ENCODE measurements at places on chromosomes 12 and 14.
A peak's percentile ranks its signal among the peaks of the same experiment; 100 is the strongest.

- no peak for DNase-seq
Measured at GRCh38 chr12:47991106-47992061, 12.9 kb downstream of the COL2A1 start.

GRCh38 chr14:97413966-97414717 is 617.0 kb downstream of the VRK1 start:
- no peak for DNase-seq

- no peak for DNase-seq
Measured at GRCh38 chr12:122958198-122958888, 7.9 kb downstream of the ABCB9 start.

- DNase-seq, result peak; percentile 99
Measured at GRCh38 chr14:23286020-23286901, at the start of gene HOMEZ. HOMEZ (minus strand) TSS chr14:23286132; CDS start chr14:23285952, 180 bp downstream.

- no peak for DNase-seq
Measured at GRCh38 chr14:62017651-62018230, 255.5 kb downstream of the SNAPC1 start.

DNA sequence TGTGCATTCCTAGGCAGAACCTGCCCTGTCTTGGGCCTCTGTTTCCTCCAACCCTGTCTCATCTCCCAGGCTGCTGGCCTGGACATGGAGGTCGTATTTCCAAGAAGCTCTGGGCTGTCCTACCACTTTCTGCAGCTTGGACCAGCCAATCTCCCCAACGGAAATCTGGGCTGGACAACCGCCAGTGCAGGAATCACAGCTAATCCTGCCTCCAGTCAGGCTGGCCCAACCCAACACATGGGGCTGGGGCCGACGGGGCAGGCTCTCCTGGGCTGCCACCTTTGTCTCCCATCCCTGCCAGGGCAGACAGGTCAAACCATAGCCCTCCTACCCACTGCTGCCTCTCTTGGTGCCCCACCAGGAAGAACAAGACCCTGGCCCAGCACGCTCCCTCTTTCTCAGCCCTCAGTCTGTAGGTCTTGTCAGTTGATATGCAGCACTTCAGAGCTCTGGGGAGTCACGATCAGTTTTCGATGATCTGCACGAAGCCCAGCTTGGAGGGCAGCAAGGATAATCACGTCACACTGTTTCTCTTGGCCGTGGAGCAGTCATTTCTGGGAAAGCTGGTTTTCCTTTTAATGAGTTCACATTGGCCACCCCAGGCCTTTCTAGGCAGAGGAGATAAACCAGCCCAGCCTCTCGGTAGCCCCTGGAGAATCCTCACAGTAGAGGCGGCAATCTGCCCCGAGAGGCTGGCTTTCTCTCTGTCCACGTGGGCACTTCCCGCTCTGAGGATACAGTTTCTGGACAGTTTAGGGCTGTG is 195.2 kb upstream of the PRMT8 start:
- DNase-seq, result no peak

GRCh38 chr12:27541031-27541719 is 17.2 kb downstream of the PPFIBP1 start:
- no peak for DNase-seq

GRCh38 chr12:118103601-118104382 is at the start of gene VSIG10:
VSIG10 (minus strand) TSS chr12:118104011; CDS start chr12:118103671, 340 bp downstream.
- peak; percentile 19 for DNase-seq

GRCh38 chr12:20194171-20194570 is 174.2 kb upstream of the PDE3A start:
- DNase-seq, result no peak

DNA sequence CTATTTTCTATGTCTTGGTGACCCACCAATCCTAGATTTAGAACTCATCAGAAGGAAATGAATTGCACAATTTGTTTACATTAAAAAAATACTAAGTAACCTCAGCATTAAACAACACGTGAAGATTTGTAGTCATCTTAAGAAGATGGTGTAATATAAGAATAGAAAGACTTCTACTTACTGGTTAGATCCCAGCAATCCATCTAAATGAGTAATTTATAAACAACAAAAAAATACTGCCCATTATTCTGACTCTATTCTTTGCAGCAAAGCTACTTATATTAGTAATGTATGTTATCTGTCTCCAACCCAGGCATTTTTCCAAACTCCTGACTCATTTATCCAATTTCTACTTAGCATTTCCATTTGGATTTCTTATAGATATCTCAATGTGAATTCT is 67.8 kb downstream of the CD163L1 start:
- DNase-seq, result no peak

GRCh38 chr12:53596920-53597363 is 29.2 kb downstream of the ATF7 start:
- DNase-seq, result no peak

GRCh38 chr12:126944684-126945083 is 1322.3 kb upstream of the TMEM132C start:
- no peak for DNase-seq

DNA sequence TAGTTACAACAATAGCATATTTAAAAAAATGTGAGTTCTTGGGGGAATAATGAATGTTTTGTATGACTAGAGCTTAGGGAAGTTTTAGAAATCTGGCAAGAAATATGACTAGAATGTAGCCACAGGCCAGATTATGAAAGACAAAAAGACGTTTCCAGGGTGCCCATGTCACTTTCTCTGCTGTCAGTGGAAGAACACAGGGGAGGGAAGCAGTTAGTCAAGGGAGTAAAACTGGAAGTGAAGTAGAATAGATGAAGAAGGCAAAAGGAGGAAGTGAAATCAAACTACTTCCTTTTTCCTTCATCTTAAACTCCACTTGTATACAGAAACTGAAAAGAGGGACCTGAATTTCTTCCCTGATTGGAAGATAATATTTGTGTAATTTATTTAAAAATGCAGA is 81.2 kb upstream of the ATP2B1 start:
- DNase-seq, result no peak

- no peak for DNase-seq
Measured at GRCh38 chr12:113306382-113306781, 28.5 kb downstream of the SLC8B1 start.

GRCh38 chr12:65204886-65205525 is 35.6 kb downstream of the LEMD3 start:
- no peak for DNase-seq

DNA sequence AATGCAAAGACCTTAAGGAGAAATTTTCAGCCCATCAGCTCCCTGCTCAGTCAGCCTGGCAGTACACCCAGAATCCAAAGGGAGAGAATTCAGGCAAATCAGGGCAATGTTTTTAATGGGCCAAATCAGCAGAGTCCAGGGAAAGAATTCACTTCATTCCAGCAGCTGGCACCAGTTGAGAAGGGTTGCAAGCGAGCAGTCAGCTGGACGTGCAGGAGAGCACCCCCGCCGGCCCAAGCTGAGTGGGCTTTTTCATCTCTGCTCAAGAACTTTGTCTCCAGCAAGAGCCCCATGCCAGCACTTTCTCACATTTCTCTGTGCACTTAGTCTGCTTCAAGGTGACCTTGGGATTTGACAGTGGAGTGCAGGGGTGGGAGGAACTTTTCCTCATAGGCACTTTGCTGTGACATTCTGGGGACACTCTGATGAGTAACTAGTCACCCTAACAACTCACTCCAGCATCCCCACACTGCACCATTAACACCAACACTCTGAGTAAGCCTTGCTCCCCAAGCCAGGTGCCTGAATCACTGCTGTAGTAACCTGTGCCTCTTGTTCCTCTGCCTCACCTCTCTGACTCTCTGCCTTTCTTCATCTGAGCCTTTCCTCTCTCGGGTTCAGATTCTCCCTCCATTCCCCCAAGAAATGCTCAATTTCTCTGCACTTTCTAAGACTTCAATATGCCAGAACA is 2.2 kb downstream of the ENDOU start:
- DNase-seq, result no peak

- DNase-seq, result no peak
Measured at GRCh38 chr14:61678975-61679374, 16.3 kb upstream of the HIF1A start.

- DNase-seq, result peak; percentile 11
Measured at GRCh38 chr12:64883264-64884163, 59.1 kb downstream of the TBC1D30 start.
